Effector memory CD8-positive, alpha-beta T cell (primary cell): ENCODE measurements at places on chromosomes 5 and 9.

- DNase-seq = no peak
Measured at GRCh38 chr9:81097131-81097847, 592.1 kb downstream of the TLE1 start.

DNA sequence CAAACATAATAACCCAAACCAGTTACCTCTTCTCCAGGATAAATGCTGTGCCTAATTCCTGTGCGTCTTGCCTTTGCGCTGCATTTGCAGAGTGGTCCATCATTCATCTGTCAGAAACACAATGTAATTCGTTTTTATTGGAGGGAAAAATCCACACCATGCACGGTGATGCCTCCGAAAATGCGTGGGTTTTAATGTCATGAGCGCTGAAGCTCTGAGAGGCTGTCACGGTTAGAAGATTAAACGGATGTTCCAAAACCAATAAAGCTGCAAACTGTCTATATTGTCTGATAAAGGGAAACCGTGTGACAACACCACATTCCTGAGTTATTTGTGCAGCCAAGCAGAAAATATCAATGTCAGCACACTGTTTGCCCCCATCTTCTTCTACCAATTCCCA lies 27.4 kb downstream of the DROSHA start:
- no peak for DNase-seq

DNA sequence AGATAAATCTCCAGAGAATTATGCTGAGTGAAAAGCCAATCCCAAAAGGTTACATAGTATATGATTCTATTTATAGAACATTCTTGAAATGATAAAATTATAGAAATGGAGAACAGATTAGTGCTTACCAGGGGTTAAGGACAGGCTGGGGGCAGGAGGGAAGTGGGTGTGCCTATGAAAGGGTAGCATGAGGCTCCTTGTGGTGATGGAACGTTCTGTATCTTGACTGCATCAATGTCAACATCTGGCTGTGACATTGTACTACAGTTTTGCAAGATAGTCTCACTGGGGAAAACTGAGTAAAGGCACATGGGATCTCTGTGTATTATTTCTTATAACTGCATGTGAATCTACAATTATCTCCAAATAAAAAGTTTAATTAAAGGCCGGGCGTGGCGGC lies 22.3 kb downstream of the ORM2 start:
- DNase-seq = no peak

GRCh38 chr9:27094640-27095298 lies 14.3 kb upstream of the TEK start:
- DNase-seq = no peak

DNA sequence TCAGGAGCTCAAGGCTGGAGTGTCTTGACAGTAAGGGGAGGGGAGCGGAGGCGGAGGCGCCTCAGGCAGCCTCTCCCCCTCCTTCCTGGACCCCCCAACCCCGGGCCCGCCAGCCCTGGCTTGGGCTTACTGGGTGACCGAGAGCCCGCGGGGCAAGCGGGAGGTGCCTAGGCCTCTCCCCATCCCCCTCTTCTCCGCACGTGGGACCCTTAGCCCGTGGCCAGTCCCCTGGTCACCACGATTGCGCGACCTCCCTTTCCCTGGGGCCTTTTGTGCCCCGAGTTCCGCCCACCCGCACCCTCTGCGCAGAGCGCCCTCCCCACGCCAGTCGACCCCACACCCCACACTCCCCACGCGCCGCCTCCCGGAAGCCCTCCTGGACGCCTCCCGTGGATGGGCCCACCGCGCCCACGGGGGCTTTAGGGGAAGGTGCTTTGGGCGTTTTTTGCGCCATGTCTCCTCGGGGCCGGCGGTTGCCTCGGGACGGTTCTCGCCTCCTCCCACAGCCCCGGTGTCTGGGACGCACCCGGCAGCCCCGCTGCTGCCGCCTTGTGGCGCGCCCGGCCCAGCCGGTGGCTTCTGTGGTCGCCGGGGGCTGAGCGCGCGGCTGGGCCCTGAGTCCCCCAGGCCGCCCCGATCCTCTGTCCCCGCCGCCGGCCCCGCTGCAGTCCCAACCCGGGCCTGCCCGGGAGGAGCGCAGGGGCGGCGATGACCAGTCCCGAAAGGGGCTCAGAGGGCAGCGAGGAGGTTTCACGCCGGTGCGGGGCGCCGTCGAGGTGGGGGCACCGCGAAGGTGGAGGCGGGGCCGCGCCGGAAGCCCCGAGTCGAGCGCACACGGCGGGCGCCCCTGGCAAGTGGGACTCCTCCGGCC lies 3.2 kb downstream of the TOR4A start:
- DNase-seq = no peak

DNA sequence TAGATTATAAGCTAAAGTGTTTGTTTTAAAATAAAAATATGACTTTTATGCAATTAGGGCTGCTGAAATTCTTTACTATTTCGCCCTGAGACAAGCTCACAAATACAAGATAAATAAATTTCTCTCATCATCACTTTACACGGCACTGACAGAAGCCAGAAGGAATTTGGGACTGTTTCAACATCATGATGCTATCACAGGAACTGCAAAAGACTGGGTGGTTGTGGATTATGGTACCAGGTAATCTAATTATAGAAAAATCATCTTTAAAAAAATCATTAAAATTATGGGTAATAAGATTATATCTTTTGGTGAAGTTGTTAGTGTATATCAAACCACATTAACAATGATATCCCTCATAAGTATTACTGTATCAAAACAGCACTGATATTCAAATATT lies 95.0 kb downstream of the MAN2A1 start:
- DNase-seq = no peak

GRCh38 chr9:77750981-77751340 lies 102.8 kb upstream of the GNA14 start:
- no peak for DNase-seq

DNA sequence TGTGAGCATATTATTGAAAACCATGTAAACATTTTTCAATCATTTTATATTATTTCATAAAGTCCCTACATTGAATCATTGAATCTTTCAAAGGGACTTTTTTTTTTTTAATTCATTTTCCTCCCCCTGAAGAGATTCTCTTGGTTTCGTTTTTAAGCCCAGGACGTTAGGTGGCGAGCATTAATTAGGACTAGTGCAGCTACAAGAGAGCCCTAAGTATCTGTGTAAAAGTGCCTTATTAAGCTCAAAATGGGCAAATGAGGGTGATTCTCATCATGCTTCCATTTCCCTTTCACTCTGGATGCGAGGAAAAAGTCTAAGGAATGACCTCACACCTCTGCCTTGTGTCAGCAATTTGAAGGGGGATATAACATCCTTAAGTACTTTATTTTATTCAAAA lies 517.9 kb upstream of the ITGA1 start:
- DNase-seq = no peak

DNA sequence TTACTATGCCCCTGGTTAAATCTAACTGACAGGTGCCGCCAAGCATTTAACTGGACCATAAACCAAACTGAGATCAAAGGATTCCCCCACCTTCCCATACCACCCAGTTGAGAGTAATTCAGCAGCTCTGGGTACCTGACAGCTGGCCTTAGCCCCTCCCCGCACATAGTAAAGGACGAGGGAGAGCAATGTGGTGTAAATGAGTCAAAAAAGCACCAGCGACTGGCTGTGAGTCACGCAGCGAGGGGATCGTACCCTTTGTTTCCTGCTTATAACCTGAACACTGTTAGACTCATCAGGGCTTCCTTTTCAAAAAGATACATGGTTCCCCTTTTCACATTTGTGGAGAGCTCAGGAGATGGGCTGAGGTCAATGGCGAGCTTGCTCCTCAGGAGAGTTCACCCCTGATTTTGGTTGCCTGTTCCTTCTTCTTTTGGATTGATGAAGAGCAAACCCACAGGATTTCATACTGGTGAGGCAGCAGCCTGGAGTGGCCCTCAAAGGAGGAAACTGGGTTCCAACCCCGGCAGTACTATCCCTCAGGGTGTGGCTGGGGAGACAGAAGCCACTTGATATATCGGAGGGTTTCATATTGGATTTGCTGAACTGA lies 71.5 kb downstream of the ANKRD33B start:
- DNase-seq = no peak
